GM18507 (cell line): ENCODE measurements at places on chromosomes 7 and 10.

- DNase-seq = no peak
Measured at GRCh38 chr10:60870803-60871202, 73.2 kb downstream of the RHOBTB1 start.

- no peak for DNase-seq
Measured at GRCh38 chr10:129627442-129627841, 160.4 kb downstream of the MGMT start.

DNA sequence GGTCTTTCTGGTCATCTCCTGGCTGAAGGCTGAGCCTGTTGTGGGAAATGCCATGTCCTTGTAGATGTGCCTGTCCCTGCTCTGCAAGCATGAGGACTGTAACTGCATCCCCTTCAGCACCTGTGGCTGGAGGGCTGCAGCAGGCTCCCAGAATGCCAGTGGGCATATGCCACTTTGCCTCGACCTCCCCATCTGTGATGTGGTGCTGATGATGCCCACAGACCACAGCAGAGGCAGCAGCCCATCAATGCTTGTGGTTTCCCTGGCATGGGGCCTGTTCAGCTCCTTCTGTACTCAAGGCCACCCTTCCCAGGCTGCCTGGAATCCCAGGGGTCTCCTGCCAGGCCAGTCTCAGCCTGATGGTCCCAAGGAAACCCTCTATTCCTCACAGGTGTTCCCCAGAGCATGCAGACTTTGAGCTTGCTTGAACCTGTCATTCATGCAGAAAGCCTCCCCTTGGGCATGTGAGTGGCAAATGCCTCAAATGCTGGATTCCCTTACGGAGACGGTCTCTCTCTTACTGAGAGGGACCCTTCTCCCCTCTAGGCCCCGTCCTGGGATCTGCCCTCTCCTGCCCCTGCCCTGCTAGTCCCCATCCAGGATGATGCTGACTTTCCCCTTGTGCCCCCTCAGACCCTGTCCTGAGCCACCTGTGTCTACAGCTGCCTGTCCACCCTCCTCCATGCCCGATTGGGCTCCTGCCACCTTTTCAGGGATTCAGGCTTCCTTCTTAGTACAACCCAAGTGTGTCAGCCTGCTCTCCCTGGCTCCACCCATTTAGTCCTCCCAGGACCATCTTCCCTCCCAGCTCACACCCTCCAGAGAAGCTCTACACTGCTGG, 50.9 kb upstream of the ANTXRL start:
- DNase-seq = no peak

DNA sequence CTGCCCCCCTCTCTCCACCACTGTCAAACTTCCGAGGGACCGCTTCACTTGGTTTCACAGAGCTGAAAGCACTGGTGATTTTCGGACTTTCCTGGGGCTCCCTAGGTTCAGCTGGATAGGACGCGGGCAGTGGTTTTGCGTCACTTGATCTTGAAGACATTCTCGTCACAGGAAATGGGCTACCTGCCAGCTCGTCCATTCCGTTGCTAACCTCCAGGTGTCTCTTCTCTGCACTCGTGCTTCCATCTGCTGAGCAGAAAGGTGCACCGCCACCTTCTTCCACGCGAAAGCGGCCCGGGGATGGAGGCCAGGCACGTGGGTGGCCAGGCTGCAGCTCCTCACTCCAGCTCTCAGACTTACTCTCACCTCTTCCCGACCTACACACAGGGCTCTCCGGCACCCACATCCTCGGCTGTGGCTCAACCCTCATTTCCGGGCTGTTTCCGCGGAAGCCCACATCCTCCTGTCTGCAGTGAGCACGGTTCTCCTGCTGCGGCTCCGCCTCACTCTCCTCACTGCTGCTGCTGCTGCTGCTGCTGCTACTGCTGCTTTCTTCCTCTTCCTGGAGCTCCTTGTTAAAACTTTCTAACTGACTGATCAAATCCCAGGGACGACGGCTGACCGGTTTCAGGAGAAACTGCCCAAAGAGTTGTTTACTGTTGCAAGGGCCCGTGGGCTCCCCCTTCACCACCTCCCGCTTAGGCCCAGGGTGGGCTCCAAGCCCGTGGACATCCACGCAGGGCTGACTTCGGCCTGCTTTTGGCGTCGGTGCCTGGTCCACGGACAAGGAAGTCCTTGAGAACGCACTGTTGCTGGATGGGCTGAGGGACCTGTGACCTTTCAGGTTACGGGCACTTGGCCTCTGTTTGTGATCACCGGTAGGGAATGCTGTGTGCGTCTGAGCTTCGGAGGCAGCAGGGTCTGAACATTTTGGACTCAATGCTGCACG, 32.1 kb downstream of the JCAD start:
- DNase-seq = peak; percentile 62

DNA sequence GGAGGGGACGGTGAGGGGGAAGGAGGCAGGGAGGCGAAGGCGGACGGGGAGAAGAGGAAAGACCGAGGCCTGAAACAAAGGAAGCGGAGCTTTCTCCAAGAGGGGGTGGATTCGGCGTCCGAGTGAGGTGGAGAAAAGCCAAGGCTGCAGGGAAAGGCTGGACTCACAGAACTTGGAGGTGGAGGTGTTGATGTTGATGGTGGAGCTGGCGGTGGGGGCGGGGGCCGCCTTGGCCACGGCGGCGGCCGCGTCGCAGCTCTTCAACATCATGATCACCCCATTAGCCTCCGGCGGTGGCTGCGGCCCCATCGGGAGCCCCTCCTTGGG, 578 bp downstream of the CACUL1 start:
- DNase-seq = peak; percentile 5

DNA sequence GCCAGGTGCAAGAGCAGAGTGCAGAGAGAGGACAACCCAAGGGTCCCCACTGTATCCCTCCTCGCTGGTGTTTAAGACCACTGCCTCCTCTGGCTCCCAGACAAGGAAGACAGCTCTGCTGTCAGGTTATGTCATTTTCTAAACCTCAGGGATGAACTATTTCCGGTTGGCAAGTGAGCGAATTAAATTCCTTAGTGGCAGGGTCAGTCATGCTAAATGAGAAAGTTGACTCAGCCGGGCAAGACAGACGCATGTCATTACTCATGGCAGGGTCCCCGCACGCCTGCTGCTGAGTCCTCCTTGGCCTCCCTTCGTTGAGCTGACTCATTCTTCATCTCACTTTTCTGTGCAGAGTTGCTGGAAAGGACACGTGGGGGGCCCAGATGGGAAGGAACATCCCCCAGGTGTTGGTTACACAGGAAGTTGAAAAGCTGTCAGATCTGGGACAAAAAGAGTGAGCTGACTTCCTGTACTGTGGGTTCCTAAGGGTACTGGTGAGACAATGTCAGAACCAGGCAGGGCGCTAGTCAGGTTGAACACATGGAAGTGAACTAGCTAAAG, 47.1 kb upstream of the UCN3 start:
- no peak for DNase-seq

- no peak for DNase-seq
Measured at GRCh38 chr10:124676416-124677062, 67.6 kb downstream of the FAM53B start.

DNA sequence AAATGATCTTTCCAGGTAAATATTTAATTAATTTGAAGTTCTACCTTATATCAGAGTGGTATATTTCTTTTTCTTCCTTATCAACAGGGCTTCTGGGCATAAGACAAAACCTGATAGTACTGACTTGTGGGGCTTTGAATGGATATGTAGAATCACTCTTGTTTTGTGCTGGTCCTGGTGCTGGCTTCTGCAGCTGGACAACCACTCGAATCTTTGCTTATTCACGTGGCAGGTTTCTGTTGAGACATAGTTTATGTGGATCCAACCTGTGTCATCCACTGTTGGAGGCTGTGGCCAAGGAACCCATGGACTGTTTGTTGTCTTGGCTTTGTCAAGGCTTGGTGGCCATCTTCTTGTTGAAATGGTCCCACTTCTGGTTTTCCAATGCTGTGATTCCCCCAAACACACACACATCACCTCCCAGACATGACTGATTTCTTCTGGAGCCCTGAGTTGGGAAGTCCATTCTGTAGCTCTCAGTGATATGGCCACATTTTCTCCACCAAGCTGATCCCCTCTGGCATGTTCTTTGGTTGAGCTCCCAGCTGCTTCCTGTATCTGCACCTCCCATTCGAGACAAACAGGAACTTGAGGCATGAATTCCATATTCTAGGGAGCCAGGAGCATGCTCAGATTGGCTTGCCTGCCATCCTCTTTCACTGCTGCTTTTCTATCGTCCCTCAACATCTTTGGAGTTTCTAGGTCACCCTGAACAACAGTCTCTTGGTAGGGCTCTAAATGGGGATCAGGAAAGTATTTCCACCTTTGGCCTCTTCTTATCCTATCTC, 19.5 kb downstream of the TAS2R41 start:
- no peak for DNase-seq

DNA sequence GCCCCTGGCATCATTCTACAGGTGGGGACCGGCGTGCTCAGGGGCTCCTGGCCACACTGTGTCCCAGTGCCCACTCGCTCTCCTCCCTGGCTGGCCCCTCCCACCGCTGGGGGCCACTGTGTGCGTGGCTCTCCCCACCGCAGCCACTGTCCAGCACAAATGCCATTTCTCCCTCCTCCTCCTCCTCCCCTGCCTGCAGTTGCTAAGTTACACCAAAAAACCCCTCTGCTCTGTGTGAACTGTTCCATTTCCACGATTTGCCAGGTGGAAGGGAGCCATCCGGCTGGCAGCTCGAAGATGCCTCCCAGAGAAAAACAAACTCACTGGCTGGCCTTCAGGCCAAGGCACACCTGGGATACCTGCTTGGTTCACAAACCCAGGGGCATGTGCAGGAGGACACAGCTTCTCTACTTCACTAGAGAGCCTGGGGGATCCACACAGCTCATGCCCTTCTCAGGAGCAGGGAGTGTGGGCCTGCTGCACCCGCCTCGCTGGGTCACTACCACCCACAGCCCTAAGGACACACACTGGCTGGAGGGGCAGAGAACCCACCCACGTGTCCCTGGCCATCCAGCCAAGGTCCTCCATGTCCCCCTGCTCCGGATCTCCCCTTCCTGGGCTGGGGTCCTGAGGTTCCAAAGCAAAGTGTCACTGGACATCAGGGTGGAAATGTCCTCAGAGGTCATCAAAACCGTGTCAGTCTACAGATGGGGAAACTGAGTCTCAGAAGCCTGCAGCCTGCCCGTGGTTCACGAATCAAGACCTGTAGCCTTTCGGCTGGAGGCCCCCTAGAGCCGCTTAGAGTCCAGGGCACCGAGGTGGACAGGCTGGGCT, 1.7 kb downstream of the RASGEF1A start:
- DNase-seq = no peak

DNA sequence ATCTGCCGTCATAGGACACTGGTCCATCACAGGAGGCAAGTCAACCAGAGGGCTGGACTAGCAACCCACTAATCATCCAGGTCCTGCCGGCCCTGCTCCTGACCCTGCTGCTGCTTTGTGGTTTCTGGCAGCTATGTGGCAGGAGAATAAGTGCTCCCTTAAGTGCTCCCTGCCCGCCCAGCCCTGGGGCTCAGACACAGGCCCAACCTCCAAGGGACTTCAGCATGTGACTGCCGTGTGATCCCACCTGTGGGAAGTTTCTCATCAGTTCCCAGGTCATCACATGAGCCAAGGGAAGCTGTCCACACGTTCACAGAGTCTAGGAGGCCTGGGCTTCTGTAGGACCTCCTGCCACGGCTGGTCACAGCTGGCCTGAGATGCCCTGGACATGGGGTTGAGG, 34.2 kb upstream of the ZNF488 start:
- DNase-seq = no peak

DNA sequence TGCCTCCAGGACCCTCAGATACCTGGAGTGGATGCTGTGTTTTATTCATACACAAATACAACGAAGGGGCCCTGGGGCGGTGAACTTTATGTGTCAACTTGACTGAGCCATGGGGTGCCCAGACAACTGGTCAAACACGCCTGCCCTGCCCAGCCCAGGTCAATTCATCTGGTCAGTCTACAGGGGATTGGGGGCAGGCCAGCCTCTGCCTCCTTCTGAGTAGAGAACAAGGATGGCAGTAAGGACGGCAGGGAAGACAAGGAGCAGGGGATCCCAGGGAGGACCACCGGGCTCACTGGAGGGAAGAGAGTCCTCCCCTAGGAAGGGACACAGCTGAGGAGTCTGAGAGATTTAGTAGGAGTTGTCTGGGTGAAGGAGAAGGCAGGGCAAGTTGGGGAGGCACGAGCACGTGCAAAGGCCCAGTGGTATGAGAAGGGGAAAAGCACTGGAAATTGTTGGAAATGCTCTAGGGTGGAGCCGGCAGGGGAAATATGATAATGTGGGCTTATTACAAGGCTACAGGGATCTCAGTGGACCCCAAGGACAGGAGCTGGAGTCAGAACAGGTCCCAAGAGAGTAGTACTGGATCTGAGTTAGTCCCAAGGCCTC, 63.4 kb downstream of the MYL10 start:
- DNase-seq = no peak

DNA sequence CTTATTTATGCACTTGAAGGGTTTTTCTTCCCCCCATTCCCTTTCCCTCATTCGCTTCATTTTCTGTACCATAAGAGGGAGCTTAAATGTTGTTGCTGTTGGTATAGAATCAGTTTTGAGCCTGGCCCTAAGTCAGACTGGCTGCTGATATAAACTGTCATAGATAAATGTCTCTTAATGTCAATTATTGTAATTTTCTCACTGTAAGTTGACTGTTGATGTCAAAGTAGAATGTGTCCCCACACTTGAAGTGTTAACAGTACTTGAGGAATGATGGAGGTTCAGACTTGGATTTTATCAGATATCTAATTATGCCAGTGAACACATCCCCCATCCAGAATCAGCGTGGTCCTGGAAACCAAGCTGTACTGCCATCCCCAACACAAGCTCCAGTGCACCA, 87.8 kb downstream of the PRR15 start:
- DNase-seq = no peak

- DNase-seq = peak; percentile 67
Measured at GRCh38 chr7:106071356-106071998, 40.6 kb downstream of the SYPL1 start.

DNA sequence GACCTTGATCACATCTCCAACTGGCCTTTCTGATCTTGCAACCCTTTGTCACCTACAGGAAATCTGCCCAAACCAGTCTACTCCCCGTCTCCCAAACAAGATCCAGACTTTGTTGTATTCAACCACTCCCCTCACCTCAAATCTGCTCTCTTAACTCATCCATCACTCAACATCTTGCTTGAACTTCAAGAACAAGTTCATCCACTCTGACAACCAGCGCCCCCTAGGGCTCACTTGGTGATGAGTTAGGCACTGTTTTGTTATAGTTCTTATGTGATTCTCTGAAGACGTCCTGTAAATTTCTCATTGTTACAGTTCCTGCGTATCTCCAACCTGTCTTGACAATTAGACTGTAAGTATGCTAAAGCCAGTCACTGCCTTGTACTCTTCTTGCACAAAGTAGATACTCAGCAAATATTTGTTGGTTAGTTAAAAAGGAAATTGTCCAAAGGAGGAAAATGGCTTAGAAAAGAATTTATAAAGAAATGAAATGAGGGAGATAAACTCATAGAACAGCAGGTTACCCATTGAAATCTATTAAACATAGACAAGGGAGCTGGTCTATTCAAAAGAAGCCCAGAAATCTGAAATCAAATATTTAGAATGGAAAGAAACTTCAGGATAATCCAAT, 5.3 kb downstream of the FRMD4A start:
- no peak for DNase-seq

DNA sequence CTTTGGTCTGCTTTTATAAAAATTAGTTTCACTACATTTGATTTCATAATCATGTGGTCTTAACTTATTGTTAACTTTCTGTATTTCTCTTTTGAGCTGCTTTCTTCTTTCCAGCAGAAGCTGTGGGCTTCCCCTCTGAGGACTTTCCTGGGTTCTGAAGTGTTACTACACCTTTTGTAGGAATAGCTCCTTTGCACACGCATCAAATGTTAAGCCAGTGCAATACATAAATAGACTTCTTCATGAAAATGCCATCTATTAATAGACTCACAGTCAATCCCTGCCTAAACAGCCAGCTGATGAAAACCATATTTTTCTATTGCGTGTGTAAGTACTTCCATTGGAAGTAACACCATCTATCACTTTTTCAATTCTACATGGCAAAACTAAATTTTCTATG, 1.5 kb downstream of the ABCB4 start:
- no peak for DNase-seq

GRCh38 chr7:77475181-77475580, 59.0 kb upstream of the GSAP start:
- no peak for DNase-seq
